Fibroblast of the aortic adventitia (primary cell): ENCODE measurements at places on chromosomes 13 and 19. TPM values are rescaled to one million over a fixed set of nuclear protein-coding genes. Genes with fewer than 3 reads are reported as not detected.
A peak's percentile ranks its signal among the peaks of the same experiment; 100 is the strongest.

DNA sequence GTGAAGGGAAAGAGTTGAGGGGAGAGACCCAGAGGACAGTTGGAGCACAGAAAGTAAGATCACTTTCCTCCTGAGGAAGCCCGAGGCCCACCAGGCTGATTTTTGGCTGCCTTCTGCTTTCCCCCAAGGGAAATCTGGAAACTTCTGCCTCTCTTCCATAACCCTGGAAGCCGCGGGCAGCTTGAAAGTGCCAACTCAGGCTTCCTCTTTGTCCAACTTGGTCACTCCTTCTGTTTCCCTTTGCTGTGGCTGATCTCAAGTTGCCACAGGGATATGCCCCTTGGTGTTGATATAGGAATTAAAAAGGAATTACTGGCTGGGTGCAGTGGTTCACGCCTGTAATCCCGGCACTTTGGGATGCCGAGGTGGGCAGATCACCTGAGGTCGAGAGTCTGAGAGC, 5.7 kb upstream of the CD70 start:
- no peak for DNase-seq

- DNase-seq = no peak
Measured at GRCh38 chr13:95226932-95227695, 74.1 kb downstream of the ABCC4 start.

DNA sequence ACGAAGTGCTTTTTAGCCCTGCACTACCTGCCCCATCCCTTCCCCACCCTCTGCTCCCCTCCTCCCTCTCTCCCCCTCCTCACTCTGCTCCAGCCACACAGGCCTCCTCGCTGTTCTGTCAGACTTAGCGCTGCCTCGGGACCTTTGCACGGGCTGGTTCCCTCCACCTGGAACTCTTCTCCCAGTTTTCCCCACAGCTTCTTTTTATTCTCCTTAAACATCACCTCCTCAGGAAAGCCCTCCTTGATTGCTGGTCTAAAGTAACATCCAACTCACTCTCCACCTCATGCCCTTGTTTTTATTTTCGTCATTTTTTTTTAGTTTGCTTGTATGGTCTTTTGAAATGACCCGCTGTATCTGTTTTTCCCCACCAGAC, 19.6 kb upstream of the ZNRF4 start:
- no peak for DNase-seq

GRCh38 chr19:36041831-36042230, 9.2 kb upstream of the CLIP3 start:
- peak; percentile 89 for DNase-seq

DNA sequence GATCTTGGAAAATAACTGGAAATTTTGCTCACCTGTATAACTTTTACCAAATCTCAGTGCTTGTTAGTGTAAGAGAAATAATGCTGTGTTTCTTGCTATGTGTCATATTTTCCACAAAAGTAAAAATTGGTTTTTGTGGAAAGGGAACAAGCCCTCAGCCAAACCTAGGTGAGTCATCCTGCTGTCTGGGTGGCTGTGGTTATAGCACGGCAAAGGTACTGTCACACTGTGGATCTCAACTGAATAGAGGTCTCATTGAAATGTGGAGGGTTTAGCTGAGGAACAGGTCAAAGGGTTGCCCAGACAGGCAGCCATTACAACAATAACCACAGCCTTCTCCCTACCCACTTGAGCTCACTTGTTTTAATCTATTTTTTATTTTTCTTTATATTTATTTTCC, 338.8 kb upstream of the DACH1 start:
- DNase-seq = no peak

- DNase-seq = no peak
Measured at GRCh38 chr19:17491287-17491686, 20.2 kb upstream of the PGLS start.

DNA sequence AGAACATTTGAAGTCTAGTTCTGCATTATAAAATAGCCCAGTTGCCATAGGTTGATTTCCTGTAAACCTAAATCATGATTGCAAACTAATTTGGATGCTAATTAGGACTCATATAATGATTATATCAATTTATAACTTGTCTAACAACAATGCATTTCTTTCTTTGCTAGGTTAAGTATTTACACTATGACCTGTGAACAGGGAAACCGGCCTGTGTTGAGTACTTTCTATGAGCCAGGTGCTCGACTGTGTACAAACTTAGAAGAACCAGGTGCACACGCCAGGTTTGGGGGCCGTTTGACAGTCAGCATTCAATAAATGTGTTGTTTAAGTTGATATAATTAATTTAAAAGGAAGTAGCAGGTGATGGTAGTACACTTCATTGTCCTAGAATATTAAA, 203.1 kb downstream of the TM9SF2 start:
- DNase-seq = no peak

GRCh38 chr13:20547479-20547908, 19.5 kb upstream of the IFT88 start:
- DNase-seq = no peak

GRCh38 chr13:34078334-34078999, 260.5 kb downstream of the RFC3 start:
- no peak for DNase-seq

DNA sequence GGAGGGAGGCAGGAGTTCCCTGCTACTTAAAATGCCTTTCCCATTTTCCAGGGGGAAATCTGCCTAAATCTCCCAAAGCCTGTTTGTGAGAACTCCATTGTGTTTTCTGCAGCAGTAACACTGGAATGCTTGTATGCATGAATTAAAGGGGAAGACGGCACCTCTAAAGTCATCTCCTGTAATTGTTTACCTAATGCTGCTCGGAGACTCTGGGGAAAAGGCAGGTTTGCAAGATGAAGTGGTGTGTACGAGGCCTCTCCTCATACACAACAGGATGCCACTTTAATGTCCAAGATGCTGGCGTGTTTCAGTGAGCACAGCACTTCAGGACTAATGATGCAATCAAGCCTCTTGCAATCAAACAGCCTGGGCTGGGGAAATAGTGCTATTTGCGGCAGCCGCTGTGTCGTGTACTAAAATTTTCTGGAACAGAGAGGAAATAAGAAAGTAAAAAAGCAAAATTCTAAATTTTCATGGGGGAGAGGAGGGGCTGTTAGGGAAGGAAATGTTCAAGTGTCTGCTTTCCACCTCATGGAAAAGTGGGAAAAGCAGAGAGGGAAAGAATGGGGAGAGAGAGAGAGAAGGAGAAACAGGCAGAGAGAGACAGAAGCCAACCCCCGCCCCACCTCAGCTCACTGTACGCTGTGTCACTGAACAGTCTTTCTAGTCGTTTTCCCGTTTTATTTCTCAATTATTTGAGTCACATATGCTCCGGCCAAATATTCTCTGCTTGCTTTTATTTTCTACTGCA, 32.9 kb downstream of the TSHZ3 start:
- peak; percentile 85 for DNase-seq

- no peak for DNase-seq
Measured at GRCh38 chr19:49152119-49152550, 3.1 kb downstream of the HRC start.

DNA sequence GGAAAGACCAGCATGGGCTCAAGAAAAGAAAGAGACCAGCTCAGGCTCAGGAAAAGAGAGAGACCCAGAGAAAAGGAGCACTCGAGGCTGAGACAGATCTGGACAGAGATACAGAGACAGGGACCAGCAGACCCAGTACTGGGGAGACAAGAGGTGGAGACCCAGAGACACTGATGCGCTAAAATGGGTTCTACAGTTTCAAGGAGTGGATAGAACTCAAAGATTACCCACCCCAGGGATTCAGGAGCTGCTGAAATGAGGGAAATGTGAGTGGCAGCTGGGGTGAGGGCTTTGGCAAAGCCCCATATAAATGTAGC, 609 bp upstream of the ZSCAN18 start:
- no peak for DNase-seq

- peak; percentile 58 for DNase-seq
Measured at GRCh38 chr13:100440751-100441425, 147.7 kb downstream of the GGACT start.

DNA sequence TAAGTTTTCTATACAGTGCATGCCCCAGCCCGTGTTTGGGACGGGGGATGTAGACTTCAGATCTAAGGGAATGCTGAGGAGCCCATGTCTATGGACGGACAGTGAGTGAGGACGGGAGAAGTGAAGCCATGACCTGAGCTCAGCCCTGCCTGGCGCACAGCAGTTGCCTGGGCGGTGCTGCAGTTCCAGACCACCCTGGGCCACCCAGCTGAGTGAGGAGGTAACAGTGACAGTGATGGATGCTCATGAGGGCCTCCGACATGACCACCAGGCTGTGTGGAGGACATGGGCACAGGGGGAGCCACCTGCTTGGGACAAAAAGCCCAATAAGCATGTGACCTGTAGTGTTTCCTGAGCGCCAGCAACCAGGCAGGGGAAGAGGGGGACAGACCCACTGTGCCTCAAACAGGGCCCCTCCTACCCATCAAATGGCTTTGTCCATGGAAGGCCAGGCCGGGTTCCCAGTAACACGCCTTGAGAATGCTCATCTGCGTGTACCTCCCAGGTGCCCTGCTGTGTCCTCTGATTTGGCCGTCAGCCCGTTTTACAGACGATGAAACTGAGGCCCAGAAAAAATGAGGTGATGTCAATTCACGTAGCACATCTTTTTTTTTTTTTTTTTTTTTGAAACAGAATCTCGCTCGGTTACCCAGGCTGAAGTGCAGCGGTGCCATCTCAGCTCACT, 22.6 kb downstream of the NOSIP start:
- no peak for DNase-seq

GRCh38 chr19:8462571-8462970, 17.8 kb downstream of the HNRNPM start:
- no peak for DNase-seq

DNA sequence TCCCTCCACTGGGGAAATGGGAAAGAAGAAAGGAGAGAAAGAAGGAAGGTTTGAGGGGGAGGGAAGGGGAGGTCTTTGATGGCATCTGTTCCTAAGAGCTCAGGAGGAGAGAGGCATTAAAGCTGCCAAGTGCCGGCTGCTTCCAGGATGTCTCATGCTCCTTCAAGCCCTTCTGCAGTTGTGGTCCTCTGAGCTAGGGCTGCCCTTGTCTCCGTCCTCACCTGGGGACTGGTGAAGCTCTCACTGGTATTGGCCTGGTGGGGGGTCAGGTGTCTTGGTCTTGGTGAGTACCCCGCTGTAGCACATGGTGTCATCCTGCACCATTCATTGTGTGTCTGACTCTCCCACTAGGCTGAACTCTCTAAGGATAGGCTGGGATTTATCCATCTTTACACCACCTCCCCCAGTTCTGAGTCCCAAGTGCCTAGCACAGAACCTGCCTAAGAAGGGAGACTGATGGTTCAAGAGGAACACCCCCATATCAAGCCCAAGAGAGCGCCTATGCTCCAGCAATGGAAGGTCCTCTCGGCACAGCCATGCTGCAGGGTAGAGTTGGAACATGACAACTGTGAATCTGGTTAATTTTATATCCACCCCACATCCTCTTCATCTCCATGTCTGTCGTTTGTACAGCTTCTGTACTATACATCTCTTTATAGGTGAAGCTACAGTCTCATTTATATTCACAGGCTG, 83.7 kb downstream of the AKAP11 start:
- no peak for DNase-seq

DNA sequence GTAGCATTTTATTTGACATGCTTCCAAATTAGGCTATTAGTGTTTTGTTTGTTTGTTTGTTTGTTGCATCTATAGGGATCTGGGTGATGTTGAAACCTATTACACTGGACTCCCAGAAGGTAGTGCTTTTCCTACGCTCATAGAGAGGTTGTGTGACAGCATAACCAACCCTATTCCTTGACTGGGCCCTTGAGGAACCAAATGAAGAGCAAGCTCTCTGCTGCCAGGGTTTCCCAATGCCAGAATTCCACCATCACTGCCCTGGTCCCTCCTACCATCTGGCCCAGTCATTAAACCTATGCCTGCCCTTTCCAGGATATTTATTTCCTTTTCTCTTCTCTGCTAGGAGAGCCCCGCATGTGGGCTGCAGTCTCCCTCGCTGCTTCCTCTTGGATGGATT, 210.6 kb downstream of the IRS2 start:
- DNase-seq = no peak

- DNase-seq = no peak
Measured at GRCh38 chr19:46381756-46382345, 31.5 kb downstream of the CCDC8 start.

- DNase-seq = peak; percentile 81
Measured at GRCh38 chr19:2207991-2208860, 27.9 kb downstream of the PLEKHJ1 start.

DNA sequence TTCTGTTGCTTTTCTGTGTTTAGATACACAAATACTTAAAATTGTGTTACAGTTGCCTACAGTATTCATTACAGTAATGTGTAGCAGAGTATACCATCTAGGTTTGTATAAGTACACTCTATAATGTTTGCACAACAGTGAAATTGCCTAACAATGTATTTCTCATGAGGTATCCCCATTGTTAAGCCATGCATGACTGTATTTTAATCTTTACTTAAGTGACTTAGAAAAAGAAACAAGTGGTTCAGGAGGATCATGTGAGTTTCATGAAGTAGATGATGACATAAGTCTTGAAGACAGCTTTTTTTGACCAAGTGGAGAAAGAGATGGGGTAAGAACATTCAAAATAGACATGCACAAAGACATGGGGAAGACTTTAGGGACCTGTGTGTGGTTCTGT, 8.4 kb upstream of the KCTD4 start:
- peak; percentile 67 for DNase-seq

- peak; percentile 93 for DNase-seq
Measured at GRCh38 chr13:41827507-41828213, 133.2 kb downstream of the VWA8 start.

GRCh38 chr19:367963-368629, 23.5 kb upstream of the MIER2 start:
- no peak for DNase-seq

DNA sequence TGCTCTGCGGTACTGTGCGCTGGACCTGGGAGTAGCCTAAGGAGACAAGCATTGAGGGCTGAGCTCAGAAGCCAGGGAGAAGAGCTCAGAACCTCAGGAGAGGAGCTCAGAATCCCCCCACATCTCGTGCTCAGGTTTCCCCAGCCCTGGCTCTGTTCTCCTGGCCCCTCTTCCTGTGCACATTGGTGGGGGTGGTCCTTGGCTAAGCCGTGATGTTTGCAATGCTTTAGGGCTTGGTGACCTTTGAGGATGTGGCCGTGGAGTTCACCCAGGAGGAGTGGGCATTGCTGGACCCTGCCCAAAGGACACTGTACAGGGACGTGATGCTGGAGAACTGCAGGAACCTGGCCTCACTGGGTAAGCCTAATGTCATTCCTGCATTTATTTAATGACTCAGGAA, 6.6 kb downstream of the ZNF557 start:
- DNase-seq = no peak

CBLC gene
- total RNA-seq = not detected in 2 replicates

RNF17 gene
- total RNA-seq = not detected in 2 replicates

ERFL gene
- total RNA-seq = 0.57 TPM in 1 of 2 replicates, not detected in the other

ZNF223 gene
- total RNA-seq = 6.5 and 34.9 TPM in 2 replicates

SPACA6 gene
- total RNA-seq = 5.3 and 8.5 TPM in 2 replicates

CD177 gene
- total RNA-seq = 0.27 and 0.33 TPM in 2 replicates

ACER1 gene
- total RNA-seq = not detected in 2 replicates

NDUFB7 gene
- total RNA-seq = 100 and 164 TPM in 2 replicates

HS6ST3 gene
- total RNA-seq = 0.36 TPM in 1 of 2 replicates, not detected in the other

RFPL4A gene
- not detected in 2 replicates for total RNA-seq
